ENCODE measurements at places on chromosomes 5 and 9.

- H3K27me3 ChIP-seq = no peaks in the 10 kb centered on the region
- DNase-seq = no peak
- H3K4me1 ChIP-seq = no peaks in the 10 kb centered on the region
- no peak overlapping the region for H3K4me3 ChIP-seq
- H3K27ac ChIP-seq = no peak overlapping the region
These were observed 714.2 kb upstream of the C9orf72 start for GRCh38 chr9:28287455-28287854.

DNA sequence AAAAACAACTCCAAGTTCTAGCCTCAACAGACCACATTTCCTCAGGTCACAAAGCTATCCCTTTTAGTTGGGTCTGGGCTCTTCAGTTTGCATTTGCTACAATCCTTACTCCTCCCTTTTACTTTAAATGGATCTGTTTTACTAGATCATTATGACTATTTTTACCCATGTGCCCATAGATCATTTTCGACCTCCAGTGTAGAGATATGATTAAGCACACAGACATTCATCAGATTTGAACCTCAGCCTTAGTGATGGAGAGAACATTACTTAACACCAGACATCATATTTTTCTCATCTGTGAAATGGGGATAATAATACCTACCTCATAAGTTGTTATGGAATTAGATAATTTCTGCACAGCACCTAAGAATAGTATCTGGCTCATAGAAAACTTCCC is 141.9 kb downstream of the NPR3 start:
- no peak for DNase-seq
- H3K36me3 ChIP-seq = no peaks in the 10 kb centered on the region
- no peaks in the 10 kb centered on the region for H3K4me1 ChIP-seq
- no peak overlapping the region for H3K27ac ChIP-seq
- no peak overlapping the region for H3K4me3 ChIP-seq
- H3K27me3 ChIP-seq = no peaks in the 10 kb centered on the region

GRCh38 chr5:15007646-15008045 is 136.1 kb upstream of the ANKH start:
- H3K4me1 ChIP-seq = peaks cover 3% of the 10 kb centered on the region
- no peak overlapping the region for H3K4me3 ChIP-seq
- H3K27me3 ChIP-seq = peaks cover 27% of the 10 kb centered on the region
- H3K27ac ChIP-seq = no peak overlapping the region
- no peak for DNase-seq
- H3K36me3 ChIP-seq = no peaks in the 10 kb centered on the region

DNA sequence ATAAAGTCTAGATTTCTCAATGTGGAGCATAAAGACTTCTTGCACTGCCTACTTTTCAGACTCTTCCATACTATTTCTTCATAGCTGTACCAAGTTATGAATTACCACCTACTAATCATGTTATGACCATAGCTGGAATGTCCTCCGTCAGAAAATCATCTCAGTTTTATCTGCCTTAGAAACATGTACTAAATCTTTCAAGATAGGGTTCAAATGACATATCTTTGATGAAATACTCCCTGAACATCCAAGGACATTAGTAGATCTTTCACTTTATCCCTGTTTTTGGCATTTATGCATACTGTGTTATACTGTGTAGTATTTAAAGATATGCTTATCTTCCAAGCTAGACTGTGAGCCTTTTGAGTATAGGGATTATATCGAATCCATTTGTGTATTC is 49.6 kb upstream of the MEF2C start:
- peaks cover 3% of the 10 kb centered on the region for H3K27me3 ChIP-seq
- no peak overlapping the region for H3K4me3 ChIP-seq
- H3K36me3 ChIP-seq = no peaks in the 10 kb centered on the region
- DNase-seq = no peak

DNA sequence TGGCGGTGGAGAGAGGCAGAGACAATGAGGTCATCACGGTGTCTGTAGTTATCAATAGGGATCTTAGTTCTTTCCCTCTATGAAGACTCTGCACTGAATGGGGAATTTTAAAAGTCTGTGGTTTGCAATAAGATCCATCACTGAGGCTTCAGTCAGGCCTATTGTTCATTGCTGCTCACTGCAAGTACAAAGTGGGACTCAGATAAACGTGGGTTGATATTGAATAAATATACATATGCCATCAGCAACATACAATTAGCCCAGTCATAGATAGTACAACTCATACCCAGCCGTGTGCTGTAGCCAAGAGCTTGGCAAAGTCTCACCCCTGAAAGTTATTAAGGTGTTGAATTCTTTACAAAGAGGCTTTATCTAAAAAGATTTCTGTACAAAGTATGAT is 88.4 kb downstream of the ENC1 start:
- no peak overlapping the region for H3K27ac ChIP-seq
- no peaks in the 10 kb centered on the region for H3K36me3 ChIP-seq
- H3K27me3 ChIP-seq = peaks cover 21% of the 10 kb centered on the region
- no peak overlapping the region for H3K4me3 ChIP-seq
- no peaks in the 10 kb centered on the region for H3K4me1 ChIP-seq

GRCh38 chr5:68054638-68055037 is 160.9 kb upstream of the PIK3R1 start:
- no peaks in the 10 kb centered on the region for H3K36me3 ChIP-seq
- DNase-seq = no peak
- no peak overlapping the region for H3K27ac ChIP-seq
- H3K4me1 ChIP-seq = no peaks in the 10 kb centered on the region
- H3K4me3 ChIP-seq = no peak overlapping the region

DNA sequence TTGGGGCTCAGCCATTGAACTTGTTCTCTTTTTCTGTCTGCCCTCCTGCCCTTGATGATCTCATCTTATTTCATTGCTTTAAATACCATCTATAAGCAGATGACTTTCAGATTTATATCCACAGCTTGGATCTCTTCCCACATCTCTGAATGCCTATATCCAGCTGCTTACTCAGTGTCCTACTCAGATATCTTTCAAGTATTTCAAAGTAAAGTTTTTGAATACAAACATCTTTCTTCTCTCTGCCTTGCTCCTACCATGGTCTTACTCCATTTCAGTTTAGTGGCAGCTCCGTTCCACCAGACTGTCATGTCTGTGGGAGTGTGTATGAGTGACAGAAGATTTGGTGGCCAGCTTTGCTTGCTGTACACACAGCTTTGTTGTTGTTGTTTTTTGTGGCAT is 59.7 kb downstream of the ERBIN start:
- no peaks in the 10 kb centered on the region for H3K27me3 ChIP-seq
- no peak overlapping the region for H3K4me3 ChIP-seq
- H3K4me1 ChIP-seq = peaks cover 17% of the 10 kb centered on the region
- no peak overlapping the region for H3K27ac ChIP-seq
- no peaks in the 10 kb centered on the region for H3K36me3 ChIP-seq

- H3K27me3 ChIP-seq = peaks cover 18% of the 10 kb centered on the region
- peak overlapping the region; percentile 66 for H3K4me3 ChIP-seq
- DNase-seq = no peak
- peaks cover 4% of the 10 kb centered on the region for H3K4me1 ChIP-seq
- no peak overlapping the region for H3K27ac ChIP-seq
- no peaks in the 10 kb centered on the region for H3K36me3 ChIP-seq
These were observed 851 bp downstream of the NACC2 start for GRCh38 chr9:136093995-136094881.

DNA sequence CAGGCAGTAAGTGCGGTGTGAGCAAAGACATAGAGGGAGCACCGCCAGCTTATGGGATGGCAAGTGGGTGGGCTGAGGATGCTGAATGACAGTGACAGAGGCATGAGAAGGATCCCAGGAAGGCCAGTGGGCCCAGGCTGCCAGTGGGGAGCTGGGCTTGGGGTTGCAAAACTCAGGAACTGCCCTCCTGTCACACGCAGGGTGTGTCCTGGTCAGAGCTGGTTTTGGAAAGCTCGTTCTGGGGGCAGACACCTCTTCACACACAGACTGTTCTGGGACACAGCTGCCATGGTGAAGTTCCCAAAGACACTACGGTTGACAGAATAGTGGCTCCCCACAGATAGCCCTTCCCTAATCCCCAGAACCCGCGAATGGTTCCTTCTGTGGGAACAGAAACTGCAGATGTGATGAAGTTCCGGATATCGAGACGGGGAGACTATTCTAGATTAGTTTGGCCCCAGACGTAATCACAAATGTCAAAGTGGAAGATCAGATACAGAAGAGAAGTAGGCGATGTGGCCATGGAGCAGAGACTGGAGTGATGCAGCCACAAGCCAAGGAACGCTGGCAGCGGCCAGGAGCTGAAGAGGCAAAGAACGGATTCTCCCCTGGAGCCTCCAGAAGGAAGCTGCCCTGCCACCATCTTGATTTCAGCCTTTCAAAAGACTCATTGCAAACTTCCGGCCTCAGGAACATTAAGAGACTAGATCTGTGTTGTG is 159.0 kb downstream of the COL23A1 start:
- no peaks in the 10 kb centered on the region for H3K4me1 ChIP-seq
- no peak overlapping the region for H3K4me3 ChIP-seq
- H3K27me3 ChIP-seq = no peaks in the 10 kb centered on the region
- DNase-seq = no peak
- H3K36me3 ChIP-seq = no peaks in the 10 kb centered on the region

DNA sequence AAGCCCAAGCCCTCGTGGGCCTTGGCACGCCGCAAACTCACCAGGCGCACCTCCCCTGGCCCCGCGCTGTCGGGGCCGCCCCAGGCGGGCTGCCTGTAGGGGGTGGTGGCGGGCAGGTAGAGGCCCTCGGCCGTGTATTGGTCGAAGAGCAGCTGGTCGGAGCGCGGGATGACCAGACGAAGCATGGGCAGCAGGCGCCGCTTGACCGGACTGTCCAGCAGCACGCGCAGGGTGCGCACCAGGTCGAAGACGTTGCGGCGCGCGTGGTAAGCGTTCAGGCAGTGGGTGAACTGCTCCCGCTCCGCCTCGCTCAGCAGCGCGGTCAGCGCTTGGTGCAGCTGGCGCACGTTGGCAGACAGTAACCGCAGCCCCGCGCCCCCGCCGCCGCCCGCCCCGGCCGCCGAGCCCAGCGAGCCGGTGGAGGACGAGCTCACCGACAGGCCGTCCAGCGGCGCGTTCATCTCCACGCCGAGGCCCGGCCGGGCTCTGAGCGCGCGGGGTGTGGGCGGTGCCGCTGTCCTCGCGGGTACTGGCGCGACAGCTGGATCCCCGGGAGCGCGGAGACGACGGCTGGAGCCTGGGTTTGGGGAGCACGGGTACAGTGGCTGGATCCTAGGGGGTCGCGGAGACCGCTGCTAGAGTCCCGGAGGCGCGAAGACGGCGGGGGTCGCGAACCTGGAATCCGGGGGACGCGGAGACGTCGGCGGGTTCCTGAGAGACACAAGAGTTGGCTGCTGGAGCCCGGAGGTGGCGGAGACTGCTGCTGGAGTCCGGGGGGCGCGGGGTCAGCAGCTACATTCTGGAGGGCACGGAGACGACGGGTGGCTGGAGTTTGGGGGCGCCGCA is 709 bp downstream of the WHRN start:
- peaks cover 14% of the 10 kb centered on the region for H3K4me1 ChIP-seq
- H3K4me3 ChIP-seq = peak overlapping the region; percentile 73
- H3K27me3 ChIP-seq = peaks cover 60% of the 10 kb centered on the region
- peak overlapping the region; percentile 38 for H3K27ac ChIP-seq
- no peaks in the 10 kb centered on the region for H3K36me3 ChIP-seq
- peak; percentile 17 for DNase-seq

- H3K4me3 ChIP-seq = no peak overlapping the region
- H3K27ac ChIP-seq = no peak overlapping the region
- no peaks in the 10 kb centered on the region for H3K4me1 ChIP-seq
- H3K36me3 ChIP-seq = no peaks in the 10 kb centered on the region
These were observed 17.3 kb upstream of the EGFL7 start for GRCh38 chr9:136645352-136645902.

DNA sequence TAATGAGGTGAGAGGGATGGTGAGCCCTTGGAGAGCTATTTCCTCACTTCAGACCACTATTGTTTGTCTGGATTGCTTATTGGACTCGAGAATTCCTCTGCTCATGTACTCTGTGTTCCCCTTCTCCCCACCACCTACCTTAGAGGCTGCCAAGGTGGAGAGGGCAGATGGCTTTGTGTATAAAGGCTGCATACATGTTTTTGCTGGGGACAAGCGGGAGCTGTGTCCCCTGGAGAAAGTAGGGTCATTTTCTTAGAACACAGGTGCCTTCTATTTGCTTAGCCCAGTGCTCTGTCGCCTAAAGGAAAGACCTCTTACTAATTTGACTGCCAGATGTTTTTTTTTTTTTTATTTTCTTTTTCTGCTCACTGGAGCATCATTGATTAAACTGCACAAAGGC is 29.7 kb downstream of the RASGRF2 start:
- peaks cover 37% of the 10 kb centered on the region for H3K4me1 ChIP-seq
- no peak overlapping the region for H3K27ac ChIP-seq
- no peaks in the 10 kb centered on the region for H3K36me3 ChIP-seq

GRCh38 chr9:77024776-77025545 is 5.5 kb downstream of the FOXB2 start:
- H3K4me3 ChIP-seq = no peak overlapping the region
- peaks cover 9% of the 10 kb centered on the region for H3K4me1 ChIP-seq
- H3K27me3 ChIP-seq = peaks cover 51% of the 10 kb centered on the region
- no peaks in the 10 kb centered on the region for H3K36me3 ChIP-seq
- DNase-seq = no peak
- H3K27ac ChIP-seq = no peak overlapping the region

DNA sequence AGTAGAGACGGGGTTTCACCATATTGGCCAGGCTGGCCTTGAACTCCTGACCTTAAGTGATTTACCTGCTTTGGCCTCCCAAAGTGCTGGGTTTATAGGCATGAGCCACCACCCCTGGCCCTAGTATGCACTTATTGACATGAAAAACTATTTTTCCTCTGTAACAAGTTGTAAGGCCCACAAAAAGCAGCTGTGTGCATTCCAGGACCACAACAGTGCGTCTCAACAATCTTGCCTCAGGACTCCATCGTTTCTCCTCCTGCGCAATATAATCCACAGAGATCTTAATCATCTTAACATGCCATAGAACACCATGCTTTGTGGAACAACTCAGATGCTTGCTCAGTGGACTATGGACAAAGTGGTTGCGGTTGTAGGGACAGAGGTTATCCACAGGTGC is 10.2 kb downstream of the OR2V1 start:
- peaks cover under 1% of the 10 kb centered on the region for H3K4me1 ChIP-seq
- no peak for DNase-seq
- no peak overlapping the region for H3K27ac ChIP-seq
- H3K36me3 ChIP-seq = no peaks in the 10 kb centered on the region

DNA sequence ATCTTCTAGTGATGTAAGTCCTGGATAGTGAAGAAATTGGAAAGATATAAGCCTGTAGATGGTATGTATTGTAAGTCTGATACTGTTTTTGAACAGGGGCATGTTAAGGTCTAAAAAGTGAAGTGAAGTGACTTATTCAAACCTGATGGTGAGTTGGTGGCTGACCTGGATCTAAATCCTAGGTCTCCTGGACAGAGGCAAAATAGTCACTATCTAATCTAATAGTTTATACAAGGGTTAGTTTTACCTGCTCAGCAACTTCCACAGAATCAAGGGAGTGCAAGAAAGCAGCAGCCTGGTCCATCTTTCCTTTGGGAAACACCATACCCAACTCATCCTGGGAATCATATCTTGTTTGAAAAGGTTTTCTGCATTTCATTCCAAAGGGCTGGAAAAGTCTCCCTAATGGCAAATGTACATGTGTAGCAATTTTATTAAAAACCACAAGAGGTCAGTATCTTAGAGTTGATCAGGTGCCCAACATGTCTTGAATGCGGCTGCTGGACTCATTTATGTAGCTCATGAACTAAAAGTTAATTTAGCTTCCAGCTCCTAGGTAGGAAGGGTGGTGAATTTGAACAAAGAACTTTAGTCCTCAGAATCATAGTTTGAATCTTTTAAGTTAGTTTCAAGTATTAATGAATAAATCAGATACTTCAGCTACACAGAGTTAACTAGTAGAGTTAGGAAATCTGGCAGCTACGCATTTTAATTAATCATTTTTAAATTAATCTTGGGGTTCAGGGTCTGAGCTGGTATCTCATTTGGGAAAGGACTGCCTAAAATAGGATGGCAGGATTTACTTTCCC is 26.0 kb downstream of the SKP2 start:
- no peak overlapping the region for H3K4me3 ChIP-seq
- no peaks in the 10 kb centered on the region for H3K27me3 ChIP-seq
- H3K4me1 ChIP-seq = peaks cover 2% of the 10 kb centered on the region
- DNase-seq = no peak
- H3K27ac ChIP-seq = no peak overlapping the region
- H3K36me3 ChIP-seq = peaks cover 80% of the 10 kb centered on the region

All from activated T-helper 2 cell treated with anti-CD3 and anti-CD28 coated beads, Interferon-gamma antibody, Interleukin-2, Interleukin-4, amounts not matched to agents 10 μg/mL and 5 μg/mL and 100 μg/mL, durations not matched to agents 14 hours and 24 hours and 36 hours (primary cell).